ENCODE measurements at places on chromosomes 7 and 10.

DNA sequence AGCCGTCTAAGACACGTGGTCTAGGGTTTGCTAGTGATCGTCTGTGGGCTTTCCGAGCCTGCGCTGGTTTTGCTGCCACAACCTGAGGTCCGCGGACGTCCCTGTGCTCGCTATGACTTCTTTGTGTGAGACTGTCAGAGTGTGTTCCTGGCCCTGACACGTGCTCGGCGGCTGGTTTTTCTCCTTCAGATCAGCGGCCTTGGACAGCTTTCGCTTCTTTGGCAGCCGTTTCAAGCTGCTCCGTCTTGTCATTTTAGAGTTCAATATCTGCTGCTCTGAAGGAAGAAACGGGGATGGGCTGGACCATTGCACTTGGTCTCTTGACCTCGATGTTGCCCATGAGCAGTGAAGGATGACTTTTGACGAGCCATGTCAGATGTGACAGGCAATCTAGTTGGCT is 147.3 kb downstream of the MGMT start:
- DNase-seq, result no peak

GRCh38 chr7:22399091-22399490 is 42.1 kb upstream of the RAPGEF5 start:
- no peak for DNase-seq

DNA sequence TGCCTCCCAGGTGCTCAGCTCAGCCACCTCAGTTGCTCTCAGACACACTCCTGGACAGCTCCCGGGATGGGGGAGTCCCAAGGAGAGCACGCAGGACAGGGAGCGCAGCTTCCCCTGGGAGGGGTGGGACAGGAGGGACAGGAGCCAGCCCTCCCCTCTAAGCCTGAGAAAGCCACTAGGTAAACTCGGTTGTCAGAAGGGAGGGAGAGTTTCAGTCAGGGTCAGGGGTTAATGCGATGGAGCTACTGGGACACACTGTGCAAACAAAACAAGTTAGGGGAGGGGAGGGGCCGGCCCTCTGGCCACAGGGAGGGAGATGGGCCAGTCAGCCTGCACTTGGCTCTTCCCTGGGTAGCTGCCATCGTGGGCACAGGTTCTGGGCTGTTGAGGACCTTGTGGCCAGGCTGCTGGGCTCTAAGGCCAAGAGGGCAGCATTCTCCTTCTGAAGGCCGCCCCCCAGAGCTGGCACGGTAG is 31.1 kb downstream of the KAZALD1 start:
- no peak for DNase-seq

GRCh38 chr10:98258683-98259454 is 9.1 kb downstream of the LOXL4 start:
- no peak for DNase-seq

- DNase-seq, result no peak
Observed at GRCh38 chr10:97861924-97862323, 12.3 kb downstream of the GOLGA7B start.

DNA sequence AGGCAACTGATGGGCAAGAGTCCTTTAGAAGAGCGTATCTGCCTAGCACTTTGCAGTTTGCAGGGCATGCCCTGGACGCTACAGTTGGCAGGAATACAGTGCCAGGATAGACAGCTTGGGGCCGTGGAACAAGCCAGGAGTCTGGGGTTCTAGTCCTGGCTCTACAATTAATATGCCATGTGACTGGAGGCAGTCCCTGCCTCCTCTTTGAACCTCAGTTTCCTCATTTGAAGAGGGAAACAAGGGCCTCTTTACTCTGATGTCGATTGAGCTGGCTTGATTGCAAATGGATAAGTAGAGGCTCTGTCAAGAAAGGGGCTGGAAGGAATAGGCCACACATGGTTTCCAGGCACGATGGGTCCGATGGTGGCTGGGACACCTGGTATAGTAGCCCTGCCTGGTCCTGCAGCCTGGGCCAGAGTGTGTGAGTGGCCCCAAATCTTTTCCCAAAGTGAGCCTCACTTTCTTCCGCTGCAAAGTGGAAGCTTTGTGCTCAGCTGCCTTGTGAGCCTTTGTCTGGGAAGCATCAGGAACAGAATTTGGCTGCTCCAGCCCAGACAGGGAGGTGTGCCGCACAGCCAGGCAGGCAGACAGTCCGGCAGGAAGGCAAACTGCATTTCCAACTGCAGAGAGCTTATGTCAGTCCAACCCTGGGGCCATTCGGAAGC is 111.4 kb upstream of the PPIF start:
- DNase-seq, result no peak

GRCh38 chr7:6154542-6155404 is 117.7 kb downstream of the CYTH3 start:
- no peak for DNase-seq

DNA sequence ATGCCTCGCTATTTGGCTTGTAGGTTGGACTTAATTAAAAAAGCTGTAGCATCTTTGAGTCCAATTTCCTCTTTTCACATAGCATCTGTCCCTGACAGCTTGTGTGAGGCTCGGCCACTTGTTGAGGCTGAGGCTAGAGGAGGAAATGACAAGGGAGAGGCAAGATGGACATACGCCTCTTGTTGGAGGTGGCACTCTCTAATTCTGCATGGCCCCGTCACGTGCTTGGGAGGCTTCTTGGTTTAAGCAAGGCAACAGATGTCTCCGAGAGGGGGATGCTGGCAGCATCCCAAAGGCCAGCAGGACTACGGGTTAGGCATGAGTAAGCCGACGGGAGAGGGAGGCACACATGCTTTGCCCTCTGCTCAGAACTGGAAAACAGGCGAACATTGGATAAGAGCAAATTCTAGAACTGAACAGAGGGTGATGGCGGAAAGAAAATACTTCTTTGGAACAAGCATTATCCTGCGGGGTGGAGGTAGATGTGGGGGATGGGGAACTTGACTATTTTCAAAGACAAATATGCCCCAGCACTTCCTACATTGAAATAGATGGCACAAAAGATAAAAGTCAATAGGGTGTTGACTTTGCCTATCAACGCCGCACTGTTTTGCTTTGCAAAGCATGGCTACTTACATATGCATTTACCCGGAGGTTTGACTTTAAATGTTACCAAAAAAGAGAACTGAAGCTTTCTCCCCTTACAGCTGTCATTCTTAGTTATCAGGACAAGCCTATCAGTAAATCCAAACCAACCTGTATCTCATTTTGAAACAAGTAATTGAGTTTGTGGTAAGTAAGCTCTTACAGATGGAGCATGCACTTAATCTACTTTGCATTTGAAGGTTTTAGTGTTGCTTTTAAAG is 94.8 kb downstream of the CHN2 start:
- DNase-seq, result no peak

DNA sequence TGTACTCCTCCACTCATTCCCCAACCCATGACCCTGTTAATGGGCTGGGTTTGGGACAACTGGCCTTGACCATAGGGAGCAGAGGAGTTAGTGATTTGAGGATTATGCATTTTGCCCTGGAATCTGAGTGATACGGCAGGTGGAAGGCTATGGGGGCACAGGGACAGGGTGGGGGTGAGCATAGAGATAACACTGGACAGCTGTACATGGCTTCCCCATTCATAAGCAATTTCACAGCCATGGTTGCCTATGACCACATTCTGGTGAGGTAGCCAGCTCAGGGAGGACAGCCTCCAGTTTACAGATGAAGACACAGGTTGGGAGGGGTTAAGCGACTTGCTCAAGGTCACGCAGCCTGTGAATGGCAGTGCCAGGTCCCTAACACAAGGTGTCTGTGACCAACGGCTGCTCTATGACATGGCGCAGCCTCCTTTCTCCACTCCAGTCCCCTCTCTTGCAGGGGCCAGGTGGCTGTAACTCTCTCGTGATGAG is 319.5 kb downstream of the PLXNA4 start:
- no peak for DNase-seq

DNA sequence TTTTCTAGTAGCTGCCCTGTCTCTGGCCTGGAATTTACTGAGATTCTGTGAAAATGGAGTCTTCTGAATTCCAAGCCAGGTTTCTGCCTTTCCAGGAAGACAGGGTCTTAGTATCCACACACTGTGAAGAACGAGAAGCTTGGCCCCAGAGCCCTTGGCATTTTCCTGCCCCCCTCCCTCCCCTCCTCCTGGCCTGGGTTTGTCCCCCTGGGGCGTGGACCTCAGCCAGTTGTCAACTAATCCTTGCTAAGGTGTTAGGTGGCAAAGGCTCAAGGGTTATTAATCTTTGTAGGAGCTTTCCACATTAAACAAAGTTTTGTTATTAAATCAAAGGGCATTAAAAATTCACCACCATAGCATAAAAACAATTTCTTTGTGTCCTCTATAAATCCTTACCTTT is 329.5 kb downstream of the RNLS start:
- no peak for DNase-seq

- no peak for DNase-seq
Observed at GRCh38 chr7:5276611-5277010, 6.1 kb upstream of the SLC29A4 start.

- DNase-seq, result no peak
Observed at GRCh38 chr10:132861116-132861691, 75.3 kb upstream of the NKX6-2 start.

DNA sequence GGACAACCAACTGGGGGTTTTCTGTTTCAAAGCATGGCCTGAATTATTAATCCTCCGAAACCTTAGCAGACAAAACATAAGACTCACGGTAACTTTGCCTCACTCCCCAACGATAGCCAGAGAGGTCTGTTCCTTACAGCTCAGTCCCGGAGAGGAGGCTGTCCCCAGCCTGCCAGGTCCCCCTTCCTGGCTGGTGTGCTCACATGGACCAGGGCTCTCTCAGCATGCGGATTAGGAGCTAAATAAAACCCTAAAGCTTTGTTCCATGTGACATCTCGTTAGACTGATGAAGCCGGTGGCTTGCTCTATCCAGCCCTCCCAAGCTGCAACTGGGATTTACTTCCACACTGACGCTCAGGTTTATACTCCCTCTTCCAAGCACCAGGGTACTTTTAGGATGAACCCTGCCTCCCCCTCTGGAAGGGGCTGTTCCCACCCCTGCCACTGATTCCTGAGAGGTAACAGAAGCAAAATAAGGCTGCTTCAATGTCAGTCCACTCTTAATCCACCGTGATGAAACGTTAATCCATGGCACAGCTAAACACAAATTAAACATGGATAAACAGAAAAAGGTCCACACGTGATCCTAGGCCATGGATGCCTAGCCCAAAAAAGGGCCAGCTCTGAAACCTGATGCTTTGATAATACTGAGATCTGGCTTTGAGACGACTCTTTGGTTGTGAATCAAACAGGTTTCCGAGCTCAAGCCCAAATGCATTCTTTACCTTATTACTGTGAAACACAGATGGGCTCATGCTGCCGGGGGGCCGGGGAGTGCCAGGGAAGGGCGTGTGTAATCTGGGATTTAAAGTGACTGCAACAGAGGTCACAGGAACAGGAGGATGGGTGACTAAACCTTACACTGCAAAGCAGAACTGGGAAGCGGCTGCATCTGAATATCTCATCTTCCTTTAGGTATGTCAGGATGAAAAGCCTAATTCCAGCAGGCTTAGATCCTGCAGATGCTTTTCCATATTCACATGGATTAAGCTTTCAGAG is 86.2 kb downstream of the ZRANB1 start:
- no peak for DNase-seq

DNA sequence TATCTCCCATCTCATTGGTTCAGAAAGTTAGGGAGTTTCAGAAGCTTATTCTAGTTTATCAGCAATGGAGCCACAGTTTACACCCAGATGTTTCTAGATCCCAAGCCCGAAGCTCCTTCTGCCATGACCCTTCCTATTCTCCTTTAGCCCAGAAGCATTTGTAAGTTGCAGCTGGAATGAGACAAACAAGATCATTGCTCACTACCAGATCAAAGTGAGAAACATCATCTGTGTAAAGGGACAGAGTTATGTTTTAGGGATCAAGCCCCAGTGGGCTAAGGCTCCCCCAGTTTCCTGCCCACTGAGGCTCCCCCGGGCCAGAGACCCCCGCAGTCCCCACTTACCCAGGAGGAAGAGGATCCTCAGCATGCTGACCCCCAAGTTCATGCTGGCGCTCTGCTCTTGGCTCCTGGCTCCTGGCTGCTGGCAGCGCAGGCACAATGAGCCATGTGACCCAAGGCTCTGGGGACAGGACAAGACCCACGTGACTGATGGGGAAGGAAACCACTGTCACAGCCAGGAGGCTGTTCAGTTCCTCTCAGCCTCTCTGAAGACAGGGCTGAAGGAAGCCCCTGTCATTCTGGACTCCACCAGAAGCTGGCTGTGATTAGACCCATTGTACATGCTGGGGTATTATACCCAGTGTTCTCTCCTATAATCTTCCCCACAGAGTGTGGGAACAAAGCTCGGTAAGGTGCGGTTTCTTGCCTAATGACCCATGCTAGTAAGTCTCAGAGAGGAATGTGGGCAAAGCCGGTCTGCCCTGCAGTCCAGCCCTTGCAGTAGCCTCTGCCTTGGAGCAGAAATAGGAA is at the start of gene TMEM273:
Gene TMEM273, minus strand, starts transcription at position 442 of the 812 bp plus-strand sequence. Its CDS starts 55 bp downstream, at position 387.
- no peak for DNase-seq

DNA sequence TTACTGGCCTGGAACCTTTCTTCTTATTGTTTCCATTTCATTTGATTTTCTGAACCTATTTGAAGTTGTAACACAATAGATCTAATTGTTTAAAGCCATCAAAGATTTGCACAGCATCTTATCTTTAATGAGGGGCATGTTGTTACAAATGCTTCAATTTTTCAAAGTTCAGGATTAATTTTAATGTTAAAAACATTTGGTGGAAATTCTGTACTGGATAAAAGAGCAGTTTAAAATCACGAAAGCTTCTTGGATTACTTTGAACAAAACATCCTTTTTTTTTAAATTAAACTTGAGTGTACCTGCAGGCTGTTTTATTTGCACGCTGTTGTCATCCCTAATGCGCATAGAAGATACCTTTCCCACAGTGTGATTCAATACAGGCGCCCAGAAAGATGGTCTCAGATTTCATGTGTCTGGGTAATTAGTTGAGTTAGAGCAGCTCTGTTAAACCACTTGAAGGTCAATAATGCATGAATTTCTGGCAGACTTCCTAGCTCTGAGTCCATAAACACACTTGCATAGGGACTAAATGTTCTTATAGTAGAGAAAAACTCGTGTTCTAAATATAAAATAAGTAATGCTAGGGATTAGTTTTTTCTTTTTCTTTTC is 29.3 kb upstream of the DDX50 start:
- peak; percentile 78 for DNase-seq

DNA sequence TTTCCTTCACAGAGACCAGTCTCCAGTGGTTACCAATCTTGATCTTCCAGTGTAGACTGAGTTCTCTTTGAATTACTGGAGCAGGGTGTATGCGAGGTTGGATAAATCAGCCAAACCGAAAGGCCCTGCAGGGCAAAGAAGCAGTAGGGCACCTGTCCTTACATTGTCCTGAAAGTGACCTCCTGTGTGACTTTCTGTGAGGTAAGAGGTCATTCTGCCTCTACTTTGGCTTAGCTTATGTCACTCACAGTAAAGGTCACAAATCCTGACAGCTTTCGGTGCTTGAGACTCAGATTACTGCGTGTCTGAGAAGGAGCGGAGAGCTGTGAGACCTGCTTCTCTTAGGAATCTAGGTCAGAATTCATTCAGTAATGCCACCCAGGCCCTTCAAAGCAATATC is 252.7 kb upstream of the ETV1 start:
- DNase-seq, result no peak

GRCh38 chr7:95817866-95818640 is 45.7 kb downstream of the DYNC1I1 start:
- no peak for DNase-seq
